ENCODE measurements at places on chromosomes 7 and 10.

DNA sequence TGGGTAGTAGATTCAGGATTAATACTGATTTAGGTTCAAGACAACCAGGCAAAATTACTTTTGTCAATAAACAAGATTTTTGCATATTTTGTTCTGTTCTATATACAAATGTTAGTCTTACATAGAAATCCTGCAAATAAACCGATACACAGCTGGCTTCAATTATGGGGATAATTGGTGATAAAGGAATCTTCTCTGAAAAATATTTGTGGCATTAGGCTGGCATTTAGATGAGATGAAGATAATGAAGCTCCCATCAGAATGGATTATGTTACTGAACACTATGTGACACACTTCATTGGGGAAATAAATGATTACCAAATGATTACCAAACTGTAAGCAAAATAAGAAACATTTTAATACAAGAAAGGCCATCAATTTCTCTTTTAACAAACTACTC lies 65.8 kb downstream of the NT5C2 start:
- DNase-seq, result no peak

GRCh38 chr10:69453795-69454194 lies 2.5 kb downstream of the TSPAN15 start:
- DNase-seq, result no peak

DNA sequence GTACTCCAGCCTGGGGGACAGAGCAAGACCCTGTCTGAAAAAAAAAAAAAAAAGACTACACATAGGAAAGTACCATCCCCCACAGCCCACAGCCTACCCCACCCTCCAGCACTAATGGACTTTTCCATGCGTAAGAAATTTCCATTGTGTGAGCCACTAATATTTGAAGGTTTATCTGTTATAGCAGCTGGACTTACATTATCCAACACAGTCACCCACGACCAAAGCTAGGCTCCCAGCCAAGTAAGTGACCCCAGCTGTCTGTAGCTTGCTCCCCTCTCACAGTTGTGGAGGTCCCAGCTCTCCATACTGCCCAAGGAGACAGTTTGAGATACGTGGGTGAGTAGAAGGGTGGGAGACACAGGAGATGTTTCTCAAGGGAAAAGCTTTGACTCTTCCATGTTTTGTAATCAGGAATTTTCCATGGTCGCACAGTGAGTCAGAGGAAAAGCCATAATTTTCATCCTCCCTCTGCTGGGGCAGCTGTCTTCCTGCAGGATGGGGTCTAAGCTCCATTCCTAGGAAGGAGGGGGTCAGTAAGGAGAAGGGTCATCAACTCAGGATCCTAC lies 57.4 kb downstream of the CAV1 start:
- no peak for DNase-seq

DNA sequence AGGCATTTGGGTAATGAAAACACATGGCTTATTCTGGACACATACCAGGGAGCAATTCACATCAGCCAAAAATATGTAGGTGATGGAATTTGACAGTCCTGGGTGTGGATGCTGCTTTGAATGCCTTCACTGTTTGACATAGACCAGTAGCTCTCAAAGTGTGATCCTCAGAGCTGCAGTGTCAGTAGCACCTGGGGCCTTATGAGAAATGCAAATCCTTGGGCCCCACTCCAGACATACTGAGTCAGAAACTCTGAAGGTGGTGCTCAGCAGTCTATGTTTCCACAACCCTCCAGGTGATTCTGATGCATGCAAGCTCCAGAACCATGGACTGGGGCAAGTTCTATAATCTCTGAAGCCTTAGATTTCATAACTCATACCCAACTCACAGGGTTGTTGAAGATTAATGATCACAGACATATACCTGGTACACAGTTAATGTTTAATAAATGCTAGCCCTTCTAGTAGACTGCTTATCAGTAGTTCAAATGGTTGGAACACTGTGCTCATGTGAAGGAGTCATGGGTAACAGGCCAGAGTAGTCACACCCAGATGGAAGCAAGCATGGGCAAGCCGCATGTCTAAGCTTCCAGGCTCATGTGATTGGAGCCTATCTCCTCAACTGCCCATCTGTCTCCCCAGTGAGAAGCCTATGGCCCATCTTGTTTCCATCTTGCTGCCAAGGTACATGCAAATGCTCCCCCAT lies 715.7 kb downstream of the GRID1 start:
- no peak for DNase-seq

DNA sequence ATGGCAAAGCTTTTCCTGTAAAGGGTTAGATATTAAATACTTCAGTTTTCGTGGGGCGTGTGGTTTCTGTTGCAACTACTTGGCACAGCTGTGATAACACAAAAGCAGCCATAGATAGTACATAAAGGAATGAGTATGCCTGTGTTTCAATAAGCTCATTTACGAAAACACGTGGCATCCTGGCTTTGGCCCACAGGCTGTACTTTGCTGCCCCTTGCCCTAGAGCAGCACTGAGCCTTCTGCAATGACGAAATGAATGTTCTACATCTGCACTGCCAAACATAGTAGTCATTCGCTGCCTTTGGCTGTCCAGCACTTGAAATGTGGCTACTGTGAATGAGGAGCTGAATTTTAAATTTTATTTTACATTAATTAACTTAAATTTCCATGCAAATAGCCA lies 376.2 kb upstream of the TPK1 start:
- no peak for DNase-seq

DNA sequence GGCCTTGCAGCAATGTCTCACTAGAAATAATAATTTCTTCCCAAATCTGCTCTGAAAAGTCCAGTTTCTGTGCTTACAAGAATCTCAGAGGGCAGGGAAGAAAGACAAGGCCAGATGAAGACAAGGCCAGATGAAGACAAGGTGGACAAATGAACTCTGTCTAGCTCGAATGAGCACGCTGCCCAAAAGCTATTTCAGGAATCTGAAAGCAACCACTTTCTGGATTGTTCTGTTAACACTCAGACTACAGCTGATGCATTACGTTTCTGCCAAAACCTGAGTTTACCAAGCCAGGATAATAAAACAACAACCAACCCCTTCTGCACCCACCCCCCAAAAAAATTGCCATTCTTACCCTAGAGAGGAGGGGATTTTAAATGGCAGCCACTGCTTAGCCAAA lies 1073.6 kb downstream of the SORCS3 start:
- no peak for DNase-seq

DNA sequence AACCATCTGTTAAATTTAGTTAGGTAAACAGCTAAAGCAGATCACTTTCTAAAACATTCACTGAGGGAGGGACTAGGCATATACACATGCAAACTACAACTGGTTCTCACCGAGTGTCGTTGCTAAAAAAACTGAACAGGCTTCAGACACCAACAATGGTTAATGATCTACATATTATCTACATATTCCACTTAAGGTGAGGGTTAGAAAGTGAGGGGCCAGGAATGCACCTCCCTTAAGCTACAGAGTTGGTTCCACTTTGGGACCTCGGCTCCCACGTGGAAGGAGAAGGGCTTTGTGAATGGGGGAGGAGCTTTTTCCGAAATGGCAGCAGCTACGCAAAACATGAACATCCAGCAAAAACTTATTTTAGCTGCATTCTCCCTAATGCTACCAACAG lies 5.8 kb downstream of the CTBP2 start:
- DNase-seq, result no peak

- DNase-seq, result no peak
These were observed 15.9 kb downstream of the GSTO2 start for GRCh38 chr10:104284846-104285245.

GRCh38 chr7:64867863-64868440 lies 35.1 kb upstream of the ZNF273 start:
- DNase-seq, result no peak

GRCh38 chr10:133441780-133442179 lies 12.0 kb upstream of the SCART1 start:
- DNase-seq, result no peak

- no peak for DNase-seq
These were observed 99.8 kb upstream of the GJD4 start for GRCh38 chr10:35505241-35505873.

GRCh38 chr10:70296406-70296899 lies 12.6 kb upstream of the NPFFR1 start:
- no peak for DNase-seq

DNA sequence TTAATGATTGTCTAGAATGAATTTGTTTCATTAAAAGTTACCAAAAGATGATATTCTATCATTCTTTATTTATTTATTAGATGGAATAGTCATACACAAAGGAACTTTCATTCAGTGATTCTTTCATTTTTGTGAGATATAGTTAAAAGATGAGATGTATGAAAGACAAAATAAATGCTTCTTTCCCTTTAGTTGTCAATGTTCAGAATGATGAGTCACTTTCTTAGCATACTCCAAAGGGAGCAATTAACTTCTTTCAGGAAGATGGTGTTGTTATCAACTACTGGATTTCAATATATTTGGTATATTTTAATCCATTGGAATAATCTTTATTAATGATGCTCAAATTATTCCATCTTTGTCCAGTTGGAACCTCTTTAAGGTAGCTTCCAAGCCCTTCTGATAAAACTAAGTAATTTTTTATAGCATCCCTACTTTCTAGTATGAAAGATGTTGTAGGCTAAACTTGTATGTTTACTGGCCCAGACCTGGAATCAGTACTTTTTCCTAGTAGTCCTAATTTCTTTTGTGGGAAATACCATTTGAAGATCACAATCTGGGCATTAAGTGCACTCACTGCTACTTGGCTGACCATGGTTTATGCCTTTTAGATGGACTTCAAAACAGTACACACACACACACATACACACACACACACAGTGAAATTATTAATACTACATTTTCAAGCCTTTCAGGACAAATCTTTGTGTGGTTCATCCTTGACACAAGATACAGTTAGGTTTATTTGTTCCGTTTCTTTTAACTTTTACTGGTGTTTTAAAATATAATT lies 2.5 kb downstream of the GIMAP7 start:
- no peak for DNase-seq

GRCh38 chr10:17586821-17587234 lies 30.3 kb downstream of the HACD1 start:
- no peak for DNase-seq

DNA sequence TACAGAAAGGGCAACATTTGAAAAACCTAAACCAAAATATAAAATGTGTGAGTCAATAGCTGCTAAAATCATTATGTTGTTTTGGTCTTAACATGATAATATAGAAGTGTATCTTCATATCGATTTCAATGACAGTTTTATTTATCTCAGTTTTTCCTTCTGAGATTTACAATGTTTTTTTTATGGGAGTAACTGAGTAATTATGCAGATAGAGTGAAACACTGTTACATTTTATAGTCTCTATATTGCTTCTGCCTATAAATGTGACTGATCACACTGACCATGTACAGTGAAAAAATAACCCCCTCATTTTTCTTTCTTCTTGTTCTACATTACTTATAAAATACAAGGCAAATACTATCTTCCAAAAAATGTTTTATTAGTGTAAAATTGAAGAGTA lies 81.6 kb downstream of the ETV1 start:
- DNase-seq, result no peak

DNA sequence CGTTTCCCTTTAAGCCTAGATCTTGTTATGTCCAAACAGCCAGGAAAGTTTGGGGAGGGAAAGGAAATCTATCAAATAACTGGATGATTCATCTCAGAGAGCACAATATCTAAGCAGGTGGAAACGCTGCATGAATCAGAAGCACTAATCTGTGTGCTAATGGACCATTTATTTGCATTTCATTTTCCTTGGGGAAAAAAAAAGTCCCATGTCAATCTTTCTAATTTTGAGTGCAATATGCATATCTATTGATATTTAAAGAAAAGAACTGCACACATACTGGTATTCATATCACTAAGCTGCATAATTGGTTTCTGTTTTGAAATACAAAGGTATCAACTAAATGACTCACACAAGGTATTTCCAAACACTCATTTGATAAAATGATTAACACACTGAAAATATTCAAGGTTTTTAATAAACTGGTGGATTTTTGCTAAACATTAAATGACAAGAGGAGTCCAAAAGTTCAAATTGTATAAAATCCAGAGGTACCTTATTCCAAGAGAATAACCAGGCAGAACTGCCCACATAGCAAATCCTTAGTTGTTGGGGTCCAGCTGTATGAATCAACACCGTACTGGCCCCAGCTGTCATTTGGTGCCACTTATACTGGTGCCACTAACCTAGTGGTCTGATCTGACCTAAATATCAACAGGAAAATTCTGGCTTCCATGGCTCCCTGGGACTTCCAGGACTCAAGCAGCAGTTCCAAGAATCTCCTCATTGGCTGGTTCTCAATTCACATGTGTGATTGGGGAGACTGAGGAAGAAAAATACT lies 122.2 kb upstream of the SP4 start:
- no peak for DNase-seq

- no peak for DNase-seq
These were observed 354.9 kb downstream of the CALN1 start for GRCh38 chr7:72057231-72057630.

All from activated CD8-positive, alpha-beta memory T cell treated with anti-CD3 and anti-CD28 coated beads for 48 hours (primary cell).